AG20443 (cell line): ENCODE measurements at places on chromosomes 2 and 18.

DNA sequence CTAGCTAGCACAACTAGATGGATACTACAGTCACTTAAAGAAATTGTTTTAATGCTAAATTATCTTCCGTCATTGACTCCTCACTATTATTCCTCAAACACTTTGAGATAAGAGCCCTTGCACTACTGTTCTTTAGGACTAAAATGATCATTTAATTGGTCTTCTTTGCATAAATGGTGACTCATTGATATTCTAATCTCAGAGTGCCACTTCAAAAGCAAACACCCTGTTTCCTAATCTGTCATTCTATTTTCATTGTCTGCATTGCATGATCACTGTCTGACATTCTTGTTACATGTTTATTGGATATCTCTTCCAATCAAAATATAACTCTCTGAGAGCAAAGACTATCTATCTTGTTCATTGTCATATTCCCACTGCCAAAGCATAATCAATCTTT is 313.9 kb downstream of the EXOC6B start:
- DNase-seq = no peak

GRCh38 chr2:48914477-48915089 is 159.1 kb upstream of the LHCGR start:
- DNase-seq = no peak

GRCh38 chr18:79586436-79587225 is 93.0 kb upstream of the CTDP1 start:
- no peak for DNase-seq

DNA sequence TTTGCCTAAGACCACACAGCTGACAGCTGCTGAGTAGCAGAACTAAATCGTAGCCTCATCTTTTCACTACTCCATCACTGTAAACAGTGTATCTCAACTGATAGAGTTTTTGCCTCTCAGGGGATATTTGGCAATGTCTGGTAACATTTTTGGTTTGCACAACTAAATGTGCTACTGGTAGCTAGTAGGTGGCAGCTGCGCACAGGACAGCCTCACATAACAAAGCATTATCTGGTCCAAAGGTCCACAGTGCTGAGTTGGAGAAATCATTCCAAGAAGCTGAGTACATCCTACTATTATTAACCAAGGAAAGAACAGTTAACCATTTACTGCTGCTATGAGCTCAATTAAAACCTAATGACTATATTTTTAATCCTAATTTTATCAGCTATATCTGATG is 6.1 kb upstream of the CCDC102B start:
- no peak for DNase-seq

- peak; percentile 42 for DNase-seq
These were observed 633 bp downstream of the KIAA1328 start for GRCh38 chr18:36829362-36830157.
